ENCODE measurements at places on chromosomes 3 and 15.

GRCh38 chr15:68023307-68024101, 30.6 kb upstream of the PIAS1 start:
- no peak for DNase-seq

GRCh38 chr3:126941721-126942270, 41.1 kb upstream of the PLXNA1 start:
- DNase-seq: no peak

GRCh38 chr15:99487337-99487730, 78.5 kb upstream of the MEF2A start:
- DNase-seq: no peak

DNA sequence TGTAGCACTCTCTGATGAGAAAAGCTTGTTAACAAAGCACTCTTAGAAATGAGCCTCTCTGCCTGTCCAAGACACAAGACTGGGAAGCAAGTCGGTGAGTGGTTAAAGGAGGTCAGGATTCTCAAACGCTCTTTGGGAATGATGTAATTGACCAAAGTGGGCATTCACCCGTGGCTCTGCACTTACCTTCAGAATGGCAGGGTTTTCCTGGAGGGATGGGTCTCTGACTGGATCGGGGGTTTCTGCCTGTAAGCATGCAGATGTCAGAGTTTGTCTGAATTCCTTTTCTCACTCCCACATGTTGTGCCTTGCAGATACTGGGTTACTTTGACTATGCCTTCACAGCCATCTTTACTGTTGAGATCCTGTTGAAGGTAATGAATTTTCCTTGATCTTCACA, 106.3 kb downstream of the CHDH start:
- DNase-seq: no peak

GRCh38 chr3:133958071-133958805, 62.6 kb upstream of the RAB6B start:
- no peak for DNase-seq

- DNase-seq: no peak
These were observed 67.8 kb downstream of the LINGO1 start for GRCh38 chr15:77564938-77565337.

GRCh38 chr15:101149864-101150722, 101.8 kb downstream of the CHSY1 start:
- no peak for DNase-seq

- no peak for DNase-seq
These were observed 591.6 kb upstream of the AGTR1 start for GRCh38 chr3:148106062-148106461.

DNA sequence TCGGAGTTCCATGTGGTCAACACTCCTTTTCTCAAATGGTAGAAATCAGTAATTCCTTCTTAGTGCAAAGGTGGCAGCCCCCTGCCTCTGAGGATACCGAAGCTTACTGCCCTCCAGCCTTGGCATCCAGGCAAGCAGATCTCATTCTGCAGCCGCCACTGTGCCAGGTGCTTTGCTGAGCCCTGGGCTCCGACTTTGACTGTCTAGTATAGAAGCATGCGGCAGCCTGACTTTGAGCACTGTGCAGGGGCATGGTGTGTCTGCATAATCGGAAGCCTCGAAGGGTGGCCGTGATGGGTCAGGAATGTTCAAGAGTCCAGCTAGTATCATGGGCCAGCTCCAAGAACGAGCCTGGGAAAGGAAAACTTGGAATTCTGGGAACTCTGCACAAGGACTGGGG, 39.7 kb downstream of the ABTB1 start:
- DNase-seq: no peak
